GM03348 (cell line): ENCODE measurements at places on chromosomes 16 and 17.
A peak's percentile ranks its signal among the peaks of the same experiment; 100 is the strongest.

- peak; percentile 83 for DNase-seq
These were observed 345 bp downstream of the EMC8 start for GRCh38 chr16:85798901-85799496.

GRCh38 chr16:84752600-84752999 lies 52.8 kb downstream of the USP10 start:
- no peak for DNase-seq

DNA sequence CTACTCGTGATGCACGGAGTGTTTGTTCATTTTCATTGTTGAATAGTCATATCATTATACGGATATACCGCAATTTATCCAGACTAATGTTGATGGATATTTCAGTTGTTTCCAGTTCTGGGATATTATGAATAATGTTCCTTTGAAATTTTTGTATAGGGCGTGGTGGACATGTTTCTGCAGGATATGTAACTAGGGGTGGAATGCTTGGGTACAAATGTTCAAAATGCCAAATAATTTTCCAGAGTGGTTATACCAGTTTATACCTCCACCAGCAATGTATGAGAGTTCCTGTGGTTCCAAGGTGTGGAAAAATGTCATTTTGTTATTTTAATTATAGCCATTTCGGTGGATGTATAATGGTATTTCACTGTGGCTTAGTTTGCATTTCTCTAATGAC lies 53.6 kb downstream of the NUP88 start:
- no peak for DNase-seq

GRCh38 chr17:38329808-38330730 lies 13.7 kb downstream of the GPR179 start:
- no peak for DNase-seq

DNA sequence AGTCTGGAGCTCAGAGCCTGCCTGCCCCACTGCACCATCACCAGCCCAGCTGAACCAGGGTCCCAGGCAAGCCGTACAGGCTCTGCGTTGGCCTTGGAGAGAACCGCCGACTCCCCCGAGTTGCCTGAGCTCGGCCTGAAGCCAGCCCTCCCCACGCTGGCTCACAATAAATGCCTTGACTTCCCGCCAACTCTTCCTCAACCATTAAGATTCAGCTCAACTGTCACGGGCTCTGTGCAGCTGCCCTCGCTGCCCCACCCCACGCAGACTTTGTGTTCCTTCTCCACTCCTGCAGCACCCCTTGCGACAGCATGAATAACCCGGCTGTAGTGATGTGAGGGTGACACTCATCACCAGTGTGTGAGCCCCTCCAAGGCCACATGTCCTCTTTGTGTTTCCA lies 4.8 kb upstream of the QPRT start:
- peak; percentile 48 for DNase-seq

GRCh38 chr17:19337712-19338023 lies 24.9 kb downstream of the B9D1 start:
- DNase-seq: no peak

DNA sequence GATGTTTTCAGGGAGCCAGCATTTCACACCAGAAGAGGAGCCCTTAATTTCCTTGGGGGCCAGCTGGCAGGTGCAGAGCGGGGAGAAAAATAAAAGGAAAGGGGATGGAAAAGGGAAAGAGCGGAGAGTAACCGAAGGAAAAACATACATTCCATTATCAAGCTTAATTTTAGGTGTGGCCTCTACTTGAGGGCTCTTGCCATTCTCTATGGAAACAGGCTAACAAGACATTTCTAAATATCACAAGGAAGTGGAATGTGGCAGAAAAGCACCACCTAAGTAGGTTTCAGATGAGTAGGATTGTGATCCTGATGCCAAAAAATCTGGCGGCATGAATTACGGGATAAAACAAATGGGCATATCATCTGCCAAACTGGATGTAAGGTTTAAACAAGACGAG lies 970 bp upstream of the DYNC1LI2 start:
- DNase-seq: no peak

DNA sequence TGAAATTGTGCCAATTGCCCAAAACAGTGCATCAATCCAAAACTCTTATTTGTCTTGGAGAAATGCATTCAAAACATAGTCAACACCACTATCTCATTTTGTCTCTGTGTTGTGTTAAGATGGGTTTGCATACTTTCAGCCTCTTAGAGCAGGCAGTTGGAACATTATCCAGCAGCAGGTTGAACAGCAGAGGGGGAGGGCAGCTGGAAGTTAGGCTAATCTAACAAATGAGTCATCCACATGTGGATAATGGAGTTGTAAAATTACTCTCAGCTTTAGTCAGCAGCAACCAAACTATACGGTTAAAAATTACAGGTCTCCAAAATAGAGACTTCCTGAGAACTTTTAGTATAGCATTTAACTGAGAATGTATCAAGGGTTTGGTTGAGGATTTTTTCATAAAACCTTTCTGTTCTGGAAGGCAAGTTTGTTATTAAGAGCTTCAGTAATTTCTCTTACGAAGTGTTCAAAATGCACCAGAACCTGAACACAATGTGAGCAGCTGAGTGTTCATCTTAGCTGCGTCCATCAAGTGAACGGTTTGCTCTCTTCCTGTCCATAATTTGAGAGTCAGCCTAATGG lies 46.3 kb downstream of the PRKCA start:
- peak; percentile 79 for DNase-seq

GRCh38 chr16:70553645-70554044 lies 30.0 kb downstream of the SF3B3 start:
- peak; percentile 85 for DNase-seq

- DNase-seq: no peak
These were observed 38.4 kb upstream of the INTS2 start for GRCh38 chr17:61966191-61966590.

GRCh38 chr16:48422537-48422936 lies 37.3 kb upstream of the SIAH1 start:
- no peak for DNase-seq

DNA sequence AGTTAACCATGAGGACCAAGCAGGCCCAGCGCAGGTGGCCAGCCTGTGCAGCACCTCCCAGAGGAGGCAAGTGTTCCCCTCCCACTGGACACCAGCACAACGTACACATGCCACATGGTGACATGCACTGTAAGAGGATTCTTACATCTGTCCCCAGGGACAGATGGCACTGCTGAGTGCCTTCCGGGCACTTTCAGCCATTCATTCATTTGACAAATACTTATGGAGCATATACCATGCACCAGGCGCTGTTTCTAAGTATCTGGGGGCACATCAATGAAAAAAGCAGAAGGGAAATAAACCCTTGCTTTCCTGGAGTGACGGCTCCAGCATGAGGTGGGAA lies 79.6 kb downstream of the GAS7 start:
- no peak for DNase-seq

DNA sequence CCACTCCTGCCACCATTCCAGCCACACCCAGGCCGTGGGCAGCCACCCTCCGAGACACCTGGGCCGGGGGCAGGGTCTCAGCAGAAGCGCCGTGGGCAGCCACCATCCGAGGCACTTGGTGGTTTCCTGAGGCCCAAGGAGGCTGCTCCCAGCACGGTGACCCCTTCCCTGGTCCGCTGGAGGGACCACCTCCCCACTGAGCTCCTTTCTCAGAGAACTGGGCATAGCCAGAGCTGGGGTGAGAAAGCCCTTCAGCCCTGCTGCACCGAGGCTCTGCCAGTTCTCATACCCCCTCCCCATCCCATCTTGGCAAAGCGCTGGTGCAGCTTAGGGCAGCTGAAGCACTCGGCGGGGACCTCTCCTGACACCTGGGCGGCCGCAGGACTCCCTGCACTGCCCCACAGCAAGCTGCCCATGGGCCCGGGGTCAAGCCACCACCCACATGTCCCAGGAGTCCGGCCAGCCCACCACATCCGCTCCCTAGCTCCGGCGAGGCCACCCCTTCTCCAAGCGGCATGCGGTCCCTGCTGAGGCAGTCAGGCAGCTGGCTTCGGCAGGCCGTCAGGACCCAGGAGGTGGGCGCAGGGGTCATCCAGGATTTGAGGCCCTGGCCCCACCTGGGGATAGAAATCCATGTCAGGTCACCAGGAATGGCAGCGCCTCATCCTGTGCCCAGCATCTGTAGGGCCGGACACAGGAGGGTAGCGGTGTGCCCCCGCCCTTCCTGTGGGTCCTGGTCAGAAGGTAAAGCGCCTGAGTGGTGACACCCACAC lies 1.3 kb upstream of the CYBA start:
- DNase-seq: no peak

DNA sequence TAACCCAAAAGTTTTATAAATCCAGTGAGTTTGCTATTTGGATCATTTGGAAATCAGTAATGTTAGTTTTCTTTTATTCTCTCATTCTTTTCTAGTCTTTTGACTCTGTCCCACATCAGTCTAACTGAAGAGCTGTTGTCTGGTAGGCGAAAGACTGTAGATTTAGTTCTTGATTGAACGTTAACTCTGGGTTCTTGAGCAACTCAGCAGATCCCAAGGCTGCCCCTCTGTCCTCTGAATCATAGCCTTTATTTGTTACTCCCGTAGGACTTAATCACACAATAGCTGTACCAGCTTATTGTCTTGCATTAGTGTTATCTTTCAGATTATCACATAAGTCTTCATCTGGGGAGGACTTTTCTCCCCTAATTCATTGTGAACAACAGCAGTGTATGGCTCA lies 119.3 kb upstream of the TOM1L1 start:
- DNase-seq: no peak

- DNase-seq: no peak
These were observed 534.1 kb downstream of the WWOX start for GRCh38 chr16:78633551-78633950.

- DNase-seq: no peak
These were observed 53.1 kb downstream of the SCNN1B start for GRCh38 chr16:23355106-23355670.

DNA sequence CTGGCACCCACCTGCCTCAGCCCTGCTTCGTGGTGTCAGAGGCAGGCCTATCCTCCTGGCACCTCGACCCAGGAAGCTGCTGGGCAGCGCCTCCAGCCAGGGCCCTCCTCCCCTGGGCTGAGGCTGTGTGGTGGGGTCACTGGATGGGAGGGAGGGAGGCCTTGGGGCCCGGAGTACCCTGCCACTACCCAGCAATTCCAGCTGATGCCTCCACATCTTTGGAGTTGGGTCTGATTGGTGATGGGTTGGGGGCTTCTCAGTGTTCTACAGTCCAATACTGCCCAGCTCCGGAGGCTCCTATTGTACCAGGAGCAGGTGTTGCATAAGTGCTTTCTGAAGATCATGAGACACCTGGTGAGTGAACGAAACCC lies 48.0 kb downstream of the USP22 start:
- no peak for DNase-seq
